ENCODE measurements at places on chromosomes 16 and 17.

- DNase-seq = no peak
Observed at GRCh38 chr17:79168486-79169055, 93.9 kb downstream of the ENGASE start.

- no peak for DNase-seq
Observed at GRCh38 chr17:15934866-15935265, 10.1 kb upstream of the ADORA2B start.

DNA sequence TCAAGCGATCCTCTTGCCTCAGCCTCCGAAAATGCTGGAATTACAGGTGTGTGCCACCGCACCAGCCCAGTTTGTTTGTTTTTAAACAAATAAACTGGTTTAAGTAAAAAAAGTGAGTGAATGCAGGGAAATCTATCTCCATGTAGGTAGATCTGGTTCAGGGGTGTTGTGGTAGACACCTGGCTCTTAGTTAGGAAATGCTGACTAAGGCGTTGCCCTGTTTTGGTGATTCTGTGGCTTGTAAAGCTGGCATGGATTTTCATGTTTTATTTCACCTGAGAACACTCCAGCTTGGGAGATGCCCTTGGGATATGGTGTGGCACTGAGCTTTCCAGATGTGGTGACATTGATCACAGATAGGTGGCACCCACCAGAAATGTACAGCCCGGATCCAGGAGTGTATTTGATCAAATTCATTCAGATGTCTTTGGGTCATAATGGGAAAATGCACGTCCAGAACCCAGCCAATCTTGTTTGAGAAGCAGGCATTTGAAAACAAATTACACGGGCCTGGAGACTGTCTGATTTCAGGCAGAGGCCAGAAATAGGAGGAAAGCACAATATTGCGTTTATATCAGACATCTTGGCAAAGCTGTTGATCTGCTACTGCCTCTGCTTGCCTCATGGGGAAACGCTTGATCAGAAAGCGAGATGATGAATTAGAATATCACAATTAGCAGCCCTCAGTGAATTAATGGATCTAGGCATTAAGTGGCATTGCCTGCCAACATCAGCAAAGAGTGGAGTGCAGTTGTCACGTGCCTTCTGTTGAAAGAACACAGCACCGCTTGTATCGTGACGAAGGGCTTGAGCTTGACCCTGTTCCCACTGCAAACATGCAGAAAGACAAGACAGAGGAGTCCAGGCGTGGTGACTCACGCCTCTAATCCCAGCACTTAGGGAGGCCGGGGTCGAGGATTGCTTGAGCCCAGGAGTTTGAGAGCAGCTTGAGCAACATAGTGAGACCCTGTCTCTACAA is 7.3 kb upstream of the IL34 start:
- peak; percentile 40 for DNase-seq

DNA sequence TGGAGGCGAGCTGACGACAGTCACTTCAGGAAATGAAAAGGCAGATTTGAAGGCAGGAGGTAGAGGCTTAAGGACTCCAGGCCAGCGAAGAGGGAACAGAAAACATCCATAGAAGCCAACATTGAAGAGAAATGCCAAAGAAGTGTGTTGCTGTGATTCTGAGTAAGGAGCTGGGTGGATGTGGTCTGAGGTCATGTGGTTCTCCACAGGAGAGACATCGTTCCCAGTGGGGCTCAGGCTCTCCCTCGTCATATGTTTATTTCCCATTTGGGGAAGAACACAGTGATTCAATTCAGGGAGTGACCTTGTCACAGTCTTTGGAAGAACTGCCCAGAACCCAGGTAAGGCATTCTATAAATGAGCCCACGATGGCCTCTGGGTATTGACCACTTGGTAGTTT is 6.6 kb upstream of the PMP22 start:
- no peak for DNase-seq

DNA sequence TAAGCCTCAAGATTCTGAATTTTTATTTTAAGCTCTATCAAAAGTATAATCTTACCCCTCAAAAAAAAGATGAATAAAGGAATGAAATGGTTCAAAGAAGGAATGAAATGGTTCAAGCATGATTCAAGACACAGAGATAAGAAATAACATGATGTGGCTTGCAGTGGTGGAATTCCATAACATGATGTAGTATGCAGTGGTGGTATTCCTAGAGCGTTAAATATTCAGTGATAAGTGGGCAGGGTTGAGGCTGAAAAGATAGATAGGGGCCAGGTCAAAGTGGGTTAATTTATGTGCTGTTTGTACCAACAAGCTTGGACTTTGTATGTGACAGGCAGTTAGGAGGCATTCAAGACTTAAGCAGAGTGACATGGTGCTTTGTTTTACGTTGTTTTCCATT is 29.6 kb downstream of the TNRC6A start:
- no peak for DNase-seq

GRCh38 chr17:19647697-19648474 is 665 bp upstream of the ALDH3A2 start:
- peak; percentile 82 for DNase-seq
